Thoracic aorta (tissue), 2 donors: ENCODE measurements at places on chromosomes 5 and 9. TPM values are rescaled to one million over a fixed set of nuclear protein-coding genes. Genes with fewer than 3 reads are reported as not detected.

DNA sequence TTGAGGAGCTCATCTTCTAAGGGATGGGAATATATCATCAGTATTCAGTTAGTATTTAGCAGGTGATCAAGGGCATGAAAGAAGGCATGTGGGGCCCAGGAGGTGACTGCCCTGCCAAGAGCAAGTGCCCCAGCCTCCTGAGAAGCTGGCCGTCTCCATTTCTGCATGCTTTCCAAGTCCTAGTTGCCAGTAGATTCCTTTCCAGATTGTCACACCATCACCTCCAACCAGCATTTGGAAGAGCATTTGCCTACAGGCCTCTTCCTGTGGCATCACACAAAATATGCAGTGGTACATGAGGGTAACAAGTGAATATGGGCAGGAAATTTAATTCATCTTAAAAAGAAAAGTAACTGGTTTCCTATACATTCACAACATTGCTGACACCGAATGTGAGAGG, 7.5 kb downstream of the TNFAIP8 start:
- DNase-seq: no peak

DNA sequence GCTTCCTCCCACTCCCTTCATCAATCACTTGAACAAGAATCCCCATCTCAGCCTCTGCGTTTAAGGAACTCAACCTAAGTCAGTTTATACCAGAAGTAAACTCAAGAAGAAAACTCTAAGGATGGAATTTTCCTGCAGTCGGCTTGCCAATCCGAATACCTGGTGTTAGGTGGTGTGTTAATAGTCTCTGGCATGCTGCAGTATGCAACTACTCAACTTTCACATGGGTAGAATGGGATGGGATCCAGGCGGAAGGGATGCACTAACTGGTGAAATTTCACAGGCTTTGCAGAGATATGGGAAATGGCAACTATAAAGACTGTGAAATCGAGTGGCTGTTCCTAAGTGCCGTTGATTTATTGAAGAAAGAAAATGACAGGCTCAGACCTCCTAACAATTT, 560.6 kb downstream of the TLE1 start:
- DNase-seq: no peak

DNA sequence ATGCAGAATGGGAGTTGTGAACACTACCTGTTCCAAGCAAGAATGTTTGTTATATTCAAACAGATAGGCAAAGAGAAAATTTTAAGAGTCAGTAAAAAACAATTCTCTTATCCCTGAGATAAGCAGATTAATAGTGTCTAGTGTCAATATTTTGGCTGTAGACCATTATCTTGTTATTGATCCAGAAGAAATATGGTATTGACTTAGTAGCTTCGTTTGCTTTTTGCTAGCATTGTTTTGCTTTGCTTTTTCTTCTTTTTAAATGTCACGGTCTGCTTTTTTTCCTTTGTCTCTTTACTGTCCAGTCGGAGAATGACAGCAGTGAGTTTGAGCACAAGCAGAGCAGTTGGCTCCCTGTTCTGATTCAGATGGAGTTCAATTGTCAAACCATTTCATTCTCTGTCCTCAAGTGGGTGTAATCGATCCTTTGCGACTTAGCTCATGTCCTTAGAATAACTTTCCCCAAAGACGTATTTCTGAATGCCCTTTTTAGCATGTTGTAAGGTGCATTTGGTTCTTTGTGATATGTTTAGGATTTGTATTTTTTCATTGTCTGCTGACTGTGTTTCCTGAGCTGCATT, 29.3 kb downstream of the FUBP3 start:
- no peak for DNase-seq

PCDHA2 gene
- total RNA-seq: 0.85 TPM

- no peak for DNase-seq
Measured at GRCh38 chr9:107710953-107711352, 221.4 kb upstream of the KLF4 start.

DNA sequence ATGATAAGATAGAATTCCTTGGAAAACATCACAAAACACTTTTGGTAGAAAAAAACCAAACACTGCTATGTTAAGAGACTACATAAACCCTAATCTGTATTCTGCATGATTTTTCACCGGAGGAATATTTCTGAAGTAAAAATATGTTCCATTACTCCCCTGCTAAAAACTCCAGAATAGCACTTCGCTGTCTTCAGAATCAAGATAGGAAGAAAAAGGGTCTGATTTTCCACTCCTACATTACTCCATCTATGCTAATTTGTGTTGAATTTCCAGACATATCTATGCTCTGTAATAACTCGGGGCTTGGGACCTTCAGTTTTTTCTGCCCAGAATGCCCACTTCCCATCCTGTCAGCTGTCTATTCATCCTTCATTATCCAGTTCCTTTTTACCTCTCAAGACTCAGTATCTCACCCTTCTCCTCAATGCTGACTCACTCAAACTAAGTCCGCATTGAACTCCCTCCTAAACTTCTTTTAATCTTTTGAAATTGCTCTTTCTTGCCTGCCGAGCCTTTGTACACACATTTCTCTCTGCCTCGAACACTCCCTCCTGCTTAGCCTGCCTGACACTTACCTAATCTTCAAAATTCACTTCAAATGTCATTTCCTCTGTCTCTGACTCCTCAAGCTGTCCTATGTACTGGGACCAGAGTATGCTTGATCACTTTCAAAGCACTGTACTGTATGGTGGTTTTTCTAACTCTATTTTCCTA, 171.0 kb downstream of the ARRDC3 start:
- no peak for DNase-seq
